Ovary (tissue), 10 donors: ENCODE measurements at places on chromosomes 16 and 17.

- no peak for DNase-seq
These were observed 55.3 kb downstream of the ARHGAP27 start for GRCh38 chr17:45377401-45377800.

GRCh38 chr16:84823484-84823883, 3.7 kb downstream of the CRISPLD2 start:
- DNase-seq: no peak

DNA sequence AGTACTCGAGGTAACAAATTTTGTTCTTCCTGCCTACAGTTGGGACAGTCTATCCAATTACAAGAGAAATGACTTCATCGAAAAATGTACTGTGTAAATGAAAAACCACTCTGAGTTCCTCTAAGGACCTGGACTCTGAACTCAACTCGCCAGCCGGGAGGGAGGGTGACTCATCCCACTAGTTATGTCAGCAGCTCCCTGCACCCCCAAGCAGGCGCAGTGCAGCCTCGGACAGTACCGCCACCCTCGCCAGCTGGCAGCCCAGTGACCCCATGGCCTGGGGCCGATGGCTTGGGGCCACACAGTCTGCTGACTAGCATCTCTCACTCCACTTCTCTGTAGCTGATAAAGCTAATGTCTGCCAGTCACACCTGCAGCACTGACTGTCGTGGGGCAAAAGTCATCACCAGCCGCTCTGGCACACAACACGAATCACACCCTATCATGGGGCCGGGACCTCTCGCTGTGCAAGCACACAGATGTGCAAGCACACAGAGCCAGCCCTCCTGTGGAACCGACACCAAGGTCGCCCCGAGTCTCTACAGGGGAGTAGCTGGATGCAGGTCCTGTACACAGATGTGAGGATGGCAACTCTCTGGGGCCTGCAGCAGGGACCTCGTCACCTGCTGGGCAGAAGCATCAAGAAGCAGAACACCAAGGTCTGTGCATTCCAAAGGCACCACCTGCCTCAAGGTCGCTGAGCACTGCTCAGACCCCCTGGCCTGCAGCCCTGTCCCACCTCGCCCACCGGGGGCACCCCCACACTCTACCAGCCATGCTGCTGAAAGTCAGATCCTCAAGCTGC, 5.7 kb downstream of the CSNK1D start:
- peak; percentile 87 for DNase-seq

DNA sequence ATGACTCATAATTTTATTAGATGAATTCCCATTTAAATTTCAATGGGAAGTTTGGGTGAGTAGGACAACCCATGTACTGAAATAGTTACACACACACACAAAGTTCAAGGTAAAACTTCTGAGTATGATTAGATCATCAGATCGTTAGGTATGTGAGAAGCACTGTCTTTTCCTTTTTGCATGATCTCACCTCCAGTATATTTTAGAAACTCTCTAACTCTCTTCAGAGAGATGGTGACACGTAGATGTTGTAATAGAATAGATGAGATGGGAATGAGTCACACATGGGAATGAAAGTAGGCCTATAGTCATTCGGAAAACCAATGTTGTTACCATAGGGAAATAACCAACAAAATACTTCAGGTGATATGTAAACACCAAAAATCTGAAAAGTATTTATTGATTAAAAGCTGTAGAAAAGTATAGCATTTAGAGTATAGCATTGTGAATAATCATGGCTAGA, 22.2 kb downstream of the KRT23 start:
- DNase-seq: no peak

GRCh38 chr17:1951920-1952319, 73.2 kb downstream of the RTN4RL1 start:
- DNase-seq: no peak

DNA sequence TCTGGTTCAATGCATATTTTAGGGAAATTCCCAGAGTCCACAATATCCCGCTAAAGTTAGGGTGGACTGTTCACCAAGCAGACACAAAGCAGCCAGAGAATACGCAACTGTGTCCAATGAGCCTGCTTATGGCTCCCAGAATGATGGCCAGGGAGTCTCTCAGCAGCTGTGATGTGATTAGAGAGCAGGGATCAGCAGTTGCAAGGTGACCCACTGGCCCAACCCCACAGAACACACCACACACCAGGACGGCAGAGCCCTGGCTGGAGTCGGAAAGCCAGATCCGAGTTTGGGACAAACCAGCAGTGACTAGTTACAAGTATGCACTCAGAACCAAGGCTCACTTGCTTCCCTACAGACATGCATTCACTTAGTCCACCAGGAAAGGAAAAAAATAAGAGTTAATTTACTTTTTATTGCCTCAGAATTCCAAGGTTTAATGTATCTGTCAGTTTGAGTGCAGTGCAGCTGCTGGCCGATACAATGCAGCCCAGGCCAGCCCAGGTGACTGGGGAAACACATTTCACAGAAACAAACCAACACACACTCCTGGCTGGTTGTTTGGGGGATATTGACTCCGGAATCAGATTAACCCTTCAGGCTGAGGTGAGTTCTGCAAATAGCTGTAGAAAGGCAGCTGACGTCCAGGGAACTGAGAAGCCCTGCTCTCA, 121.7 kb downstream of the HIC1 start:
- no peak for DNase-seq

DNA sequence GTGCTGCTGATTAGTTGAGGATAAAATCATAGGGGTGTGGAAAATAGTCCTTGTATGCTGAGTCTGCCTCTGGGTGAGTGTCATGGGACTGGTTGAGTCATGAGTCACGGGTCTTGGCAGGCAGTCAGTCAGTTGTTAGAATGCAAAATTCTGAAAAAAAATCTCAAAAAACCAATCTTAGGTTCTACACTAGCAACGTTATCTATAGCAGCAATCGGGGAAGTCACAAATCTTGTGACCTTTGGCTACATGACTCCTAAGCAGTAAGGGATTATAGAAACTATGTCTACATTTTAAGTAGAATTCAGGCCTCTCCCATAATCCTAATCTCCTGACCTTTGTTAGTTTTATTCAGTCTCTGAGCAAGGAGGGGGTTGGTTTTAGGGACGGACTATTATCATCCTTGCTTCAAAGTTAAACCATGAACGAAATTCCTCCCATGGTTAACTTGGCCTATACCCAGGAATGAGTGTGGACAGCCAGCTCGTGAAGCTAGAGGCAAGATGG, 18.0 kb upstream of the PMFBP1 start:
- DNase-seq: peak; percentile 13

DNA sequence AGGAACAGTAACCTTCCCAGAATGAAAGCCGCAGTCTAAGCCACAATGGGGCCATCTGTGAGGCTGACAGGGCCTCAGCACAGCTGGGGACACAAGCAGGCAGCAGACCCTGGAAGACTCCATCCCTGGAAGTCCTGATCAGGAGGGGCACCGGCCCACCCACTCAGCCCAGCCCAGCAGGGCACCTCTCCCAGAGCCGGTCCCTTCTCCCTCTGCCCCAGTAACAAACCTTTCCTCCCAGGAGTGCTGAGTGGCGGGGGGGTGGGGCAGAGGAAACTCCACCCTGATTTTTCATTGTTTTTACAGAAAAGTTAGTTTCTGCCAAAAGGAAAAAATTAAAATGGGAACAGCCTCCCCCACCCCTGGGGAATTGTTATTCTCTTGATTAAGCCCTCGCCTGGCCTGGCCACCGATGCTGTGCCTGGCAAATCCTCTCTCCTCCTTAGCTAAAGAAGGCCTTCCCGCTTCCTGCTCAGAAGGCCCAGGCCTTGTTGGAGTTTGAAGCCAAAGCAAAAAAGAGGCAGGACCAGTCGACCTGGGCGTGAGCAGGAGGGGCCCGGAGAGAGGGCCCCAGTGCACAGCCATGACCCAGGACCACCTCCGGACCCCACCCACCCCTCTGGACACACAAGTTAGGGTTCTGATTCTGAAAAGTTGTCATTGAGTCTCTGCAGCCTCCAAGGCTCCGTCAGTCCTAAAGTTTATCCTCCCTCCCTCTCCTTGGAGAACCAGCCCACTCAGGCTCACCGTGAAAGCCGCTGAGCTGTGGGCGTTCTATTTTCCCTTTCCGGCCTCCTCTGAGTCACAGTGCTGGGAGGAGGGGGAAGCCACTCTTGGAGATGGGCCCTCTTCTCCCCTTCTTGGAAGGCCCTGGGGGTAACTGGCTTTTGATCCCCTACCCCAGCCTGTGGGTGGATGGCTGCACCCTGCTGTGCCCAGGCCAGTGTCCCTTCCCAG, 128.4 kb upstream of the TNRC6C start:
- peak; percentile 39 for DNase-seq

- DNase-seq: no peak
These were observed at the start of gene CES3 for GRCh38 chr16:66961065-66961744. TSS of gene CES3 (plus strand) at chr16:66961266. CDS start at chr16:66961308, 42 bp downstream.

DNA sequence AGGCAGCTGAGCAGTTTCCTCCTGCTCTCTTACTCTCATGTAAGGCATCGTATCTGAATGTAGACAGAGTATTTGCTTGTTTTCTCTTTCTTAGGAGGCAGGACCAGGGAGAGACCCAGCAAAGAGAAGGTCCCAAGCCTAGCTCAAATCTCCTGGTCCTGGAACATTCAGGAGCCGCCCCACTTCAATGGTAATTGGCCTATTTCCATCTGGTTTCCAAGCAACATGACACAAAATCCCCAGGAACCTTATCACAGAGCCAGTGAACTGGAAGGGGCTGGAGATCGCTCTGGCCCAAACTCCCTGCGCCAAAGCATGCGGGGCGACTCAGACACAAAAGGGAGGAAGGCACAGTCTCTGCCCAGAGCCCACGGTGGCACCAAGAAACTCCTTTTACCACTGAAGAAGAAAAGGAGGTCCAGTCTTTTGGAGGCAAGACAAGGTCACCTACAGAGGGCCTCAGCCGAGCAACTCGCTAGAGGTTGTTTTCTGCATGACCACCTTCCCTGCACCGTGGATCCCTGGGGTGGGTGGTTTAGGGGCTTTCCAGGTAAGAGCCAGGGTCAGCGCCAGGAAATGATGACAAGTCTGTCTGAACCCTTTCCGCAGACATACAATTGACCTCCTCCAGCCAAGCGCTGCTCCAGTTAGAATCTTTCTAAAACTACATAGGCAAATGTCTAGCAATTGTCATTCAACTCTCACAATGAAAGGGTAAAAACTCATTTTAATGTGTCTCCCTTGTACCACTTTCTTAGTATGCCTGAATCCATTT, 394.7 kb downstream of the SOX9 start:
- DNase-seq: peak; percentile 31

DNA sequence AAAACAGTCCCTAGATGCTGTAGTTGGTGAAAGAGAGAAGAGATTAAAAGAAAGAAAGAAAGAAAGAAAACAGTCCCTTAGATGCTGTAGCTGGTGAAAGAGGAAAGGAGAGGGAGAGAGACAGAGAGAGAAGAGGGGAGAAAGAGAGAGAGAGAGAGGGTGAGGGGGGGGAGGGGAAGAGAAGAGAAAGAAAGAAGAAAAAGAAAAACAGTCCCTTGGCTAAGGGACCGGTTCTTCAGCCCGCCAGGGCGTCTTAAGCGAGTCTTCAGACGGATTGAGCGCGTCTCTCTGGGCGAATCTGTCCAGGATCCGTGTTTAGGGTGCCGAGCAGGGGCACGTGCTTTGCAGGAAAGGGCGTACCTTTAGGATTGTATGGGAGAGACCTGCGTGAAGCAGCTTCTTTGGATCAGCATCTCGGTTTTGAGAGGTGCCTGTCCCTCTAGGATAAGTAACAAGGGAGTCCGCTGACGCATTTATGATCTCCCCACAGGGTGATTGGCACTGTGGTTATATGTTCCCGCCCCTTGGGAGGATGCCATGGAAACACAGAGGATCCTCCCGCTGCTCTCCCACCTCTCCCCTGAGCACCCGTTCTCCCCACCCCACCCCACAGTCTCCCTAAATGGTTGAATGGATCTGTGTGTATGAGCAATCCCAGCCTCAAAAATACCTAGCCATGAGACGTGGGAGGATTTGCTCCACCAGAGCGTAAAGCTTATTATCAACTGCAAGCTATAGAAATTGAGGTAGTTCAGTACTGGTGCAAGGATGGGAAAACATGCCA, 16.7 kb downstream of the GNGT2 start:
- DNase-seq: peak; percentile 81

DNA sequence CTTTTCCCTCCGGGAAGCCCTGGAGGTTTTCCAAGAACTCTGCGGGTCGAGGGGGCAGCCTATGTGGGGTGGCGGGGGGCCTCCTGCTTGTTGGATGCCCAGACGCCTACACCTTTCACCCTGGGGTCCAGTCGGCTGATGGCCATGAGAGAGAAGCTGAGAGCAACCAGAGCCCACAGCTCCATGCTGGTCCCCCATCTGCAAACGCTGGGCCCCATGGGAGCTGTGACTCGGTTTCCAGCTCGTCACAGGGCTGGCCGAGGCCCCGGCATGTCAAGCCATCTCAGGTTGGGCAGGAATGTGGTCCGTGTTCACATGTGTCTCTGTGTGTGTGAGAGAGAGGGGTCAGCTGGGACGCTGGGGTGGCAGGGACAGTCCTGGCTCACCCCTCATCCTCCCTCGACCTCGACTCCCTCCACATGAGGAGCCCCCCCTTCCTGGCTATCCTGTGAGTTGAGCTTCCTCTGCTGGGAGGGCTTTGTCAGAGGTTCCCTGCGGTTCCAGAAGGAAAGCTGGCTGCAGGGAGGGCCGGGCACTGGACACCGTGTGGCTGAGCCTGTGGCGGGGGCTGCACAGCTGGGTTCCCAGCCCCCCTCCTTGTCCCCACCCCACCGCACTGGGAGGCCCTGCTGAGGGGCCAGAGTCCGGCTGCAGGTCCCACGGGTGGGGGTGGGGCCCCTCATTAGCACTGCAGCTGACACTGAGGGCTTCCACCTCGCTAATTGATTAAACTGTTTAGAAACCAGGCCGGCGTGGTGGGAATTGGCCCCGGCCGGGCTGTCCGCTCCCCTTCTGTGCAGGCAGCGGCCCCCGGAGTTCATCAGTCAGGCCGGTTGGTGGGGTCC, 19.1 kb downstream of the METRNL start:
- no peak for DNase-seq

GRCh38 chr17:78905116-78905515, 2.1 kb upstream of the CEP295NL start:
- no peak for DNase-seq

GRCh38 chr17:34024386-34024785, 230.7 kb upstream of the CCL2 start:
- no peak for DNase-seq

DNA sequence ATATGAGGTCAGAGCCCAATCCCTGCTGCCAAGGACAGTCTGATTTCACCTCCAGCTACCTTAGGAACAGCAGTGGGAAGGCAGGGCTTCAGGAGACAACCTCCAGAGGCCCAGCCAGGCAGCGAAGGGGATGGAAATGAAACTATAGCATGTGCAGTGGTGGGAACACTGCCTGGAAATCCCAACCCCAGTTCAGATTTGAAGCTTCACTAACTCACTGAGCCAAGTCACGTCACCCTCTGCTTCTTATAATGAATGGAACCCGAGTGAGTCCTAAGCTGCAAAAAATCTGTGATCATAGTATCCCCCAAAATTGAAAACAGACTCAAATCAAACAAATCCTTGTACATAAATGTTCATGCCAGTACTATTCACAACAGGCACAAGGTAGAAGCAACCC, 36.0 kb upstream of the SLC39A11 start:
- DNase-seq: no peak
